Activated CD4-positive, alpha-beta T cell treated with anti-CD3 and anti-CD28 coated beads for 36 hours (primary cell): ENCODE measurements at places on chromosomes 4 and X. TPM values are rescaled to one million over a fixed set of nuclear protein-coding genes. Genes with fewer than 3 reads are reported as not detected.

Gene THAP9
- 2.6 TPM for total RNA-seq

Gene AMTN
- total RNA-seq, result not detected

Gene UGT2B11
- not detected for total RNA-seq

Gene CXorf51A
- not detected for total RNA-seq

Gene FGFBP1
- total RNA-seq, result not detected

Gene PNMA6A
- 0.30 TPM for total RNA-seq

Gene MMRN1
- 0.11 TPM for total RNA-seq
